ENCODE measurements at places on chromosomes 12 and 14. TPM values are rescaled to one million over a fixed set of nuclear protein-coding genes. Genes with fewer than 3 reads are reported as not detected.

GRCh38 chr12:103013741-103014300, 56.3 kb downstream of the ASCL1 start:
- DNase-seq: no peak

- no peak for DNase-seq
These were observed 14.2 kb downstream of the CCDC92 start for GRCh38 chr12:123958462-123958861.

The GRIP1 gene
- not detected for total RNA-seq

The GLI1 gene
- total RNA-seq: 6.4 TPM

DNA sequence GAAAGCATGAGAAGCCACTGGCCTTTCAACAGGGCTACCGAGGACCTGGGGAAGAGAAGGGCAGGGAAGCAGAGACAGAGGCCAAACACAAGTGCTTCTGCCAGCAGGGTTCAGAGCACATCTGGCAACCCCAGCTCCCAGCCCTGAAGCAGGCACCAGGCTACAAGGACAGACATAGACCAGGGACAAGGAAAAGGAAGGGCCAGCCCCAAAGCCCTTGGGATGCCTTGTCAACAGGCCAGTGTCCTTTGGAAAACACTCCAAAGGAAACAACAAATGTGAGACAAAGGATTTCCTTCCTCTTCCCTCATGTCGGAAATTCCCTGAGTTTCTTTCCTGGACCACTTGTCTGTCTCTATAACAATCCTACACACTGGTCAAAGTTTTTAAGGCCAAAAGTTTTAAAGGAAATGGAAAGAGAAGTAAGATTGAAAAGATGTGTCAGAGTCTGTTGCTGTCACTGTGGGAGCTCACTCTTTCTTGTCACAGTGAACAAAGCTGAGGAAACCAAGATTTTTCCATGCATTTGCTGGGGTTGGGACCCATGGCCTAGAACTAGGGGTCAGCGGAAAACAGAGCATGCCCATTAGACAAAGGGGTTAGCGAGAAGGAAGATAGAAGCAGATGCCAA, 59.4 kb downstream of the TTC9 start:
- no peak for DNase-seq

DNA sequence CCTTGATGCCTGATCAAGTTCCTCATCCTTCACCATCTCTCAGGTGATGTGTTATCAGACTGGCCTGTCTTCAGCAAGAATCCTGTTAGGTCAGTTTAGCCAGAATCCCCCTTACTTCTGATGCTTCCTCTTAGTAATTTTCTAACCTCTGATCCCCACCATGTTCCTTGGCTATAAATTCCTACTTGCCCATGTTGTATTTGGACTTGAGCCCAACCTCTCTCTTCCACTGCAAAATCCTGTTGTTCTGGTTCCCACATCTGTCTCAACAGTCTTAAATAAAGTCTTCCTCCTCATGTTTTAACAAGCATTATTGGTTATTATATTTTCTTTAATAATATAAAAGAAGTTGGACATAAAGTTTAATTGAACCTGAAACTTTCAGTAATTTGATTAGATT, 987.8 kb upstream of the USP15 start:
- peak; percentile 3 for DNase-seq

GRCh38 chr12:20653871-20654270, 41.3 kb upstream of the SLCO1C1 start:
- DNase-seq: no peak

The SOS2 gene
- 11.7 TPM for total RNA-seq

DNA sequence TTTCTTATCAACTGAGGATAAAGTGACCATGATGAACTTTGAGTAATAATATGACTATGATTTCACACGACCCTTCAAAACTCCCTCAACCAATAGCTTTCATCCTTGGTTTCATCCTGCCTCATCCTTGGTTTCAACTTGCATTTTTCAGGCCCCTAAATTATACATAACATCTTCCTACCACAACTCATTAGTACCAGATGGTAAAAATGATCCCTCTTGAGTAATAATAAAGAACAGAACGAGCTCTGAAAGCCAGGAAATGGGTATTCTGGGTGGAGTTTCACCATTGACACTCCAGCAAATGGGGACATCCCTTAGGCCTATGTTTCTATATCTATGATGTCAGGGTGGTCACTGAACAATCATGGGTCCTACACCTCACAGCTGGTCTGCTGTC, 72.1 kb upstream of the LMNTD1 start:
- DNase-seq: no peak

- DNase-seq: no peak
These were observed 652 bp downstream of the BAZ1A start for GRCh38 chr14:34874386-34875030.

DNA sequence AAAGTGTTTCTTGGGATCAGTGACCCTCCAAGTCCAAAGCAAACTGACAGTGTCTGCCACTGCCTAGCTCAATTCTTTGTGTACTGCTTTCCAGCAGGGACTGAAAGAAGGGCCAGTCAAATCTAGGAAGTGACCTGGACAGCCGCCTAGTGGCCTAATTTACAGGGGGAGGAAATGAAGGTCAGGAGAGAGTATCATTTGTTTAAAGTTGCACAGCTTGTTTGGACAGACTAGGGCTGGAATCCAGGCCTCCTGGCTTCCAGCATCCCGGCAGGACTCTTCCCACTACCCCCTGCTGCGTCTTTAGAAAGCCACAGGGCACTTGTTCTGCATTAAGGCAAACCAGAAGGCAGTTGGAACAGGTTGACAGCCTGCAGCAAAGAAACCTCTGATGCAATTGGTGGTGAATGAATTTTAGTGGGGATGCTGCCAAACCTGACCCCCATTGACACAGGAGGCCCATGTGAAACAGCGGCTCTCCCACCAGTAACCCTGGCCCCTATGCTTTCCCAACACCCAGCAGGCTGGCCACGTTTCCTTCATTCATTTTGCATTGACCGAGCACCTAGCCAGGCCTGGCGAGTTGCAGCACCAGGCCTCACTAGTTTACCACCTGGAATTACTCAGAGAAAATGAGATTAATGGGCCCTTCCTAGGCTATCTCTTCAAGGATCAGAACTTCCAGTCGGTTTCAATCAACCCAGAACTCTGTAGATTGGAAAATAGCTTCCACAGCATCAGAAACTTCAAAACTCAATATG, 28.2 kb downstream of the GALNT16 start:
- no peak for DNase-seq

- DNase-seq: no peak
These were observed 3.5 kb upstream of the HIGD1C start for GRCh38 chr12:50948798-50949197.
